AG09319 (cell line): ENCODE measurements at places on chromosomes 11 and 22.

GRCh38 chr22:24184057-24184798 lies 2.9 kb downstream of the SUSD2 start:
- DNase-seq: no peak

GRCh38 chr11:36056160-36056751 lies 112.4 kb downstream of the LDLRAD3 start:
- DNase-seq: no peak

DNA sequence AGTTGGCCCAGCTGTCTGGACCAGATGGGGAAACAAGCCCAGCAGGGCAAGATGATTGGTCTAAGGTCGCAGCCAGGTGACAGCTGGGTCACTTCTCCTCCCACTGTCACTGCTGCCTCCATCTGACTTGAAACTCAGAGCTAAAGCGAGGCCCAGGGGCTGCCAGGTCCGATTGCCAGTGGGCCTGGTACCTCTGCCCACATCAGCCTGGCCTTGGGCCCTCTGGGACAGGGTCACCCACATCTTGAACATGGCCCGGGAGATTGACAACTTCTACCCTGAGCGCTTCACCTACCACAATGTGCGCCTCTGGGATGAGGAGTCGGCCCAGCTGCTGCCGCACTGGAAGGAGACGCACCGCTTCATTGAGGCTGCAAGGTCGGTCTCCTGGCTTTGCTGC lies 5.8 kb downstream of the SSH3 start:
- DNase-seq: no peak

DNA sequence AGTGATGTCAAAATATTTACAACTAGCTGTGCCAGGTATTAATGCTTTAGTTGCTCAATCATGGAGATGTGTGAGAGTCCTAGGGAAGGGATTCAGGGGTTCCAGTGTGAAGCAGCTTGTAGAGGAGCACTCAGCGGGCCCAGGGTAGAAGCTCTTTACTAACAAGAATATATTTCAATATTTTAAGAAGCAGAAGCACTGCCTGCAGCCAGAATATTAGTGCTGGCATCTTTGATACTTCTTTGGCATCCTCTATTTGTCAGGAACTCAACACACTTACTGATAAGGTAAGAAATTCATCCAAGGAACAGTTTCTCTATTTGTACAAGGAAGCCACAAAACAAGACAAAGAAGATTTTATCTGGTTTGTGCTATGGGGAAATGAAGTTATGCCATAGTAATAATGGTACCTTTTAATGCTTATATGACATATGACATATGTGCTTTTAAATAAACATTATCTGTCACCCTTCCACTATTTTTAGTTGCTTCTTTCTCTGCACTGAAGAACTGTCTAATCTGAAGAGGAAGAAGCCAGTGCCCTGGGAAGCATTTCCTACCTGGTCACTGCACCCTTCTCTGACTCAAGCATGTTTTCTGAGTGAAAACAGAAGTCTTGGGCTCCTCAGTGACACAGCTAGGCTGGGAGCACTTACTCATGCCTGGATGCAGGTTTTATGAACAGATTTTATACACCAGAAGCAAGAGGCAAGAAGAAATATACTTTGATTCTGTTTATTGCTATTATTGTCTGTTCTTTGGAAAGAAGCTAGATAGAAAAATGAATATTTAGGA lies 388.1 kb upstream of the CCDC90B start:
- DNase-seq: no peak

DNA sequence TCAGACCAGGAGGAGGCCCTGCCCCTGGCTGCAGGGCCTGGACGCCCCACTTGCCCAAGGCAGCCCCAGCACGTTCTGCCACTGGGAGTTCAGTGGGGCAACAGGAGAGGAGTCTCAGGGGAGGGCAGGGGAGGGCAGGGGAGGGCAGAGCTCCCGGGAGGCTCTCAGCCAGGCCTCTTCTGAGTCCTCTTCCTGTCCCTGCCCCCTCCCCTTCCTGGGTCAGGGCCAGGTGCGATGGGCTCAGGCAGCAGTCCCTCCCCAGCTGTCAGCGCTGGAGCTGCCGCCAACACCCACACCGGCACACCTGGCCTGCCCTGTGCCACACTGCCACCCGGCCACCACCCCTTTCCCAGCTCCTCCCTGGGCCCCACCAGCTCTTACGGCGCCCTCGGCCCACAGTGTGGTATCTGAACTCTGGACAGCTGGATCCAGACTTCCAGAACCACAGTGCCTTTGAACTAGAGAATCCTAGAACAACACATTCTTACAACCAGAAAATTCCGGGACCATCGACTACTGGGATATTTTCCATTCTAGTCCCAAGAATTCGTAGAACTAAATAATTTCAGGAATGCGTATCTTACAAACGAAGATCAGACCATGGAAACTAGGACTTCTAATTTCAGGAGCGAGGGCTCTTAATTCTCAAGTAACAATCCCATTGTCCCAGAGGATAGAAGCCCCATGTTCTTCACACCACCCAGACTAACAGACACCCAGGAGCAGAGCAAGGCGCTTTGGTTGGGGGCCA lies 21.8 kb downstream of the RPL3 start:
- no peak for DNase-seq

DNA sequence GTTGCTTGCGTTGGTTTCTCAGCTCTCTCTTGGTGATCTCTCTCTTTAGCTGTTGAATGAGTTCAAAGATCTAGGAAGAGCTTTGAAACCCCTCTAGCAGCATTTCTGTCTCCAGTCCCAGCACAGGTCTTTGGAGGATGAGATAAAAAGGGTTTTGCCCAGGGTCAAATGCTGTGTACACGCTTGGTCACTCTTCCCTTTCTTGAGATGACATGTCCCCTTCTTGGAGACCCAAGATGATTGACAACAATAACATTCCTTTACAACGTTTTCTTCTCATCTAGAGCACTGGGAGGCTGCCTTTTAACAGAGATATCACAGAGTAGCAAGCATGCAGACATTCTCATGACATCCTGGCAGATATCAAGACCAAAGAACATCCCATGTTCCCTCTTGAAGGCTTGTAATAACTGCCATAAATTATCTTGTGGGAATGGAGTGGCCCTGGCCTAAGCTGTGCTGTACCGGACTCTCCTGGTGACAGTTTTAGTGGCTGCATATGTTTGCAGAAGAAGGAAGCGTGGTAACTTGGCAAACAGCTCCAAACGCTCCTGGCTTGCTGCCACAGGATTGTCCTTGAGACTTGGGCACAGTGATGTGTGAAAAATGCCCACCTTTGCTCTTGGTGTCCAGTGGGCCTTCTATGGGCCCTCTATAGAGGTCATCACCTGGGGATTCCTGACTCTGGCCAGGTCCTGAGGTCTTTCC lies 107.8 kb downstream of the PTPRJ start:
- DNase-seq: no peak

- no peak for DNase-seq
These were observed 367.6 kb downstream of the TMEM135 start for GRCh38 chr11:87405356-87405755.
